Adipocyte (in vitro differentiated cells): ENCODE measurements at places on chromosomes 3 and 15.

DNA sequence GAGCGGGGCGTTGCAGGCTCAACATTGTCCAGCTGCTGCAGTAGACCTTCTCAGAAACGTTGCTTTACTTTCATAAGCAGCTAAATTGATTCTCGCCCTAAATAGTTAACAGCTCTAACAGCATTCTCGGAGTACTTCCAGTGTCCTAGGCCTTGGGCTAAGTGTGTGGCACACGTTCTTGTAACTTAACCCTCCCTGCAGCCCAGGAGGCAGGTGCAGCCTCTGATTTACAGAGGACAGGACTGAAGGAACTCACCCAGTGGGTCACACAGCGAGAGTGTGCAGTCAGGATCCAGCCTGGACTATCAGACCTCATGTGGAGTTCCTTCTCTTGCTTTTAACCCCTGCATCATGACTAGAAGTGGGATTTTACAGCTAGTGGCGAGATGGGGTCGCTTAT, 312.8 kb upstream of the C2CD4B start:
- no peak for DNase-seq

GRCh38 chr3:190644035-190644434, 130.2 kb downstream of the IL1RAP start:
- DNase-seq = no peak

DNA sequence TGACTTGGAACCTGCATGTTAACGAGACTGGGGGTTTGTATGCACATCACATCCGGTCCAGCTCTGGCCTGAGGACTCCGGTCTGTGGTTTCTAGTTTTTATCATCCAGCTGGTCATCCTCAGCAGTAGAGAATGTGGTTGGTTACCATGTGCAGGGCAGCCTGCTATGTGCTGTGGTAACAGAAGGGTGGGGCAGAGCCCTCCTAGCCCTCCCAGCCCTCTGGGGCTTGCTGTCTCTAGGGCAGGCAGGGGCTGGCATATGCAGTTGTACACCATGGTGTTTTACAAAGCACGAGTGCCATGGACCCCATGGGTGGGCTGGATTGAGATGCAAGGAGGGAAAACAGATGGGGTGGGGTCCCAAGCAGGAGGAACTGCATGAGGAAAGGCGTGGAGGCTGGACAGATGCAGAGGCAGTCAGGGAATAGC, 70.2 kb downstream of the APBA2 start:
- DNase-seq = peak; percentile 20

- DNase-seq = peak; percentile 96
These were observed 29.4 kb downstream of the LYSMD4 start for GRCh38 chr15:99703603-99704443.

DNA sequence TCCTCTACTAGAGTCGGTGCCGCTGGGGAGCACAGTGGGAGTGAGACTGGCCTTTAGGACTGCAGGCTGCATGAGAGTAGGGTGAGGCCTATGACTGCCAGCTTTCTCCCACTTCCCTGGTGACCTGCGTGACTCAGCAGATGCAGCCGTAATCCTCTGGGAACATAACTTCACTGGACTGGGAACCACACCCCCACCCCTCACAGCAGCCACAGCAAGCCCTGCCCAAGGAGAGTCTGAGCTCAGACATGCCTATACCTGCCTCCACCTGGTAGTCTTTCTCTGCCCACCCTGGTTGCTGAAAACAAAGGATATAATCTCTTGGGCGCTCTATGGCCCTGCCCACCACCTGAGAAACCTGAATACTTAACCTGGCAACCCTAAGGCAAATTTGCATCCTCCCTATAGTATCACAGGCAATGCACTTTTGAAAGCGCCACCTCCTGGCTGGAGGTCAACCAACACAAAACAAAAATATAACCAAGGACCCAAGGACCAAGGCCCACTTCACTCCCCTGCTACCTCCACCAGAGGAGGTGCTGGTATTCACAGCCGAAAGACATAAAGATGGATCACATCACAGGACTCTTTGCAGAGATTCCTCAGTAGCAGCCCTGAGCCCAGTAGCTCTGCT, 308.9 kb downstream of the CTNNB1 start:
- DNase-seq = no peak

GRCh38 chr3:128226795-128227395, 73.6 kb downstream of the EEFSEC start:
- peak; percentile 59 for DNase-seq

DNA sequence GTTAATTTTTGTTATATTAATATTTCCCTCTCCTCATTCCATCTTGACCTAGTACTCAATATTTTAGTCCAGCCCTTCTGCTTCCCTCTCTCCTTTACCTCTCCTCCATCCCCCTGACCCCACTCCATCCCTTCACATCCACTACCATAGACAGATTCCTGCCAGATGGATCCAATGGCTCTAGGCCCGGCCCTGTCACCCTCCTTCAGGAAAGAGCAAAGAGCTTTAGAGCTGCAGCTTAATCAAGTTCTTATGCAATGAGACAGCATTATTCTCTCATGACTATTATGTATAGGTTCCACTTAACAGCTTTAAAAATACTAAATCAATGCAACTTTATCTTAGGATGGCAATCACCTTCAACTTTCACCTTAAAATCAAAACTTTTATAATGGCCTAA, 200.7 kb upstream of the TTC14 start:
- DNase-seq = no peak

GRCh38 chr3:180181387-180181786, 144.7 kb upstream of the PEX5L start:
- no peak for DNase-seq

GRCh38 chr15:92624401-92624991, 31.1 kb downstream of the FAM174B start:
- peak; percentile 40 for DNase-seq

- no peak for DNase-seq
These were observed 182.8 kb upstream of the TOPAZ1 start for GRCh38 chr3:44058868-44059203.

DNA sequence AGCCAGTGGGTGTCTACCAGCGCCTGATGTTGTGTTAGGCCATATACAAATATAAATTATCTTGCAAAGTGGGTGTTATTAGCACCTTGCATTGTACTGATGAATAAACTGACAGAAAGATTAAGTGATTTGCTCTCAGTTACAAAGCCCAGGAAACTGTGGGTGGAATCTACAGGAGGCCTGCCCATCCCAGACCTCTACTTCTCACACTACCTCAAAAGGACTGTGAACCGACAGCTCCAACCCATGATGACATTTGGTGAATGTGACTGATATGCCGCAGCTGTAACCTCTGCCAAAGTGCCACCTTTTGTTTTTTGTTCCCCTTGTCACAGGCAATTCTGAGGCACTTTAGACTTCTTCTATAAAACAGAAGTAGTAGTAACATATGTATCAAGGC, 43.7 kb upstream of the KCNMB2 start:
- no peak for DNase-seq

DNA sequence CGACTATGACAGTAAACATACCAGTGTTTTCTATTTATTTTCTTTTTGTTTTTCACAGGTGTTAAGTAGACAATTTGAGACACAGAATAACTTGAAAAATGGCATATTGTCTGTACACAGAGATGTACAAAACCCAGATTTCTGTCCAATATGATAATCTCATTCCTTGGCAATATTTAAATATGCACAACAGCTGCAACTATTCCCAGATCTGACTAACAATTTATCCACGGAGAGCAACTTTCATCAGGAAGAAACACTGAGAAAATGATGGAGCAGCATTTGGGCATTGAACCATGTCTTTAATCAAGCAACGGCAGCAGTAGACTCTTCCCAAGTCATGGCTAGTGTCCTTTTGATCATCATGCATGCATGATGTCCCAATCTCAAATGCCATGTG, 452.6 kb downstream of the ZPLD1 start:
- no peak for DNase-seq

DNA sequence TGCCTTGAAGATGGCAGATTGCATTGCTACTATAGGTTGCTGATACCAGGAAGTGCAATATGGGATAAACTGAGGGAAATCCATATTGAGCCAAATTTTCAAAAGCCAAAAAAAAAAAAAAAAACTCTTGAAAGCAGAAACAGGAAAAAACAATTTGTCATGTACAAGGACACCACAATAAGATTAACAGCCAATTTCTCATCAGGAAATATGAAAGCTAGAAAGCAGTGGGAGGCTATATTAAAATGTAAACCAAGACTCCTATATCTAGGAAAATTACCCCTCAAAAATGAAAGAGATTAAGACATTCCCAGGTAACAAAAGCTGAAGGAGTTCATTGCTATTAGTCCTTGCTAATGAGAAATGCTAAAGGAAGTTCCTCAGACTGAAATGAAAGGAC, 462.8 kb upstream of the DPH6 start:
- DNase-seq = no peak

- DNase-seq = peak; percentile 60
These were observed 132.7 kb upstream of the RAP2B start for GRCh38 chr3:153029350-153029749.

DNA sequence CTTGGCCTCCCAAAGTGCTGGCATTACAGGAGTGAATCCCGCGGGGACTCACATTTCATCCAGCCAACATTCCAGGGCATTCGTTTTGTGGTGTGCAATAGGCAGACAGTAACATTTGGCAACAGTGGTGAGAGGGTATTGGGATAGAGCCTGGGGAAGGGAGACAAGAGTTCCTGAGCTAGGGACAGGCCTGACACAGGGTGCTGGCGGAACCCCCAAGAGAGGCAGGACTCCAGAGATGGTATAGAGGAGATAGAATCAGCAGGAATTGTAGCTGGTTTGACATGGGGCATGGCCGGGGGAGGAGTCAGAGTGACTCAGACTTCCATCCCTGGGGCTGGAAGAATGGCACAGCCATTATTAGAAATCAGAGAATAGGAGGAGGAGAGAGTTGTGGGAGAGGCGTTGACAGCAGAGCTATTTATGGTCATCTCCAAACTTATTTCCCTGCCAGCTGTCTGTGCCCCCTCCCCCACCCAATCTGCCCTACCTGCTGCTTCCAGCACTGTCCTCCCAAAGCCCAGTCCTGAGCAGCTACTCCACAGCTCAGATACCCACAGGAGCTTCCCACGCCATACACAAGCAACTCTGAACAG, 4.4 kb upstream of the IDH2 start:
- DNase-seq = peak; percentile 62

DNA sequence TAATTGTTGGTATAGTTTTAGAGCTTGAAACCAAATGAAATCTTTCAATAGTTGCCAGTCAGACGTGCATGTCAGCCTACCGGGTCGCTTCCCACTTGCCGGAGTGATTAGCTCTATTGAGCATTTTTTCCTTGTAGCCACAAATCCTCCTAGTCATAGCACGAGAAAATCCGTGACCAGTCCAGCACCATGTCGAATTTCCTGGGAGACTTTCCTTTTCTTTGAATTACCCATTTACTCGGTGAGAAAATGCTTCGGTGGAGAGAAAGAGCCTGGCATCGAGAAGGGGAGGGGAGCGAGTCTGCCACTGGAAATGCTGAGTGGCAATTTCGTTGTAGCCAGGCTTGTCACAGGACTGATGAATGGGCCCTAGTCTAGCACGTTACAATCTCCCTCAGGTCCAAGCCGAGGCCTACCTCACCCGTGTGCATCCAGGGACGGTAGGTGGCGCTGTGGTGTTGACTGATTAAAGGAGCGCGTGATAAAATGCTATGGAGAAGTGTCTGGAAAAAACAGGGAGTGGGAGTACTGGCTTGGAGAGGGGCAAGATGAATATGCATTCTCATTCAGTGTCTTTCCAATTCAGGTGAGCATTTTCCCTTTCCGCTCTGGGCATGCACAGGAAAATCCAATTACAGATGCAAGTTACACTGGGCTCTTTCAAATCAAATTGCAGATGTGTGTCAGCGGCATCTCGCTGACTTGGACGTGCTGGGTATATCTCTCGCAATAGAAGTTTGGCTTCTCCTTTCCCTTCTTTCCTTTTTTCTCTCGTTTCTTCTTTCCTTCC, 238.8 kb downstream of the EDEM1 start:
- peak; percentile 6 for DNase-seq

DNA sequence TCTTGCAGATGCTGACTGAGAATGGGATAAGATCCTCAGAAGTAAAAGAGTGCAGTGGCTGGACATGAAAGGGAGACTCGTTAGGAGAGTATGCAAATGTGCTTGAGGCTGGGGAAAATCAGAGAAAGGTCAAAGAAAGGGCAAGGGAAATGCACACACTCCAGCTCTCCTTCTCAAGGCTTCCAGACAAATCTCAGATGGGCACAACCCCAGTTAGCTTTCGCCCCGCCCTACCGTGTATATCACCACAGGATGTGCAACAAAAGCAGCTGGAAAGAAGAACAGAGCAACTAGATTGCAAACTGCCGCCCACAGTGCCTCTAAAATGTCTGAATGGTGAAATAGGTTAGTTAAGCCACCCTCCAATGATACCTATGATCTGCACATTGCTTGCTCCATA, 63.9 kb downstream of the CERS3 start:
- DNase-seq = no peak

GRCh38 chr15:47870300-47870955, 153.1 kb downstream of the SEMA6D start:
- DNase-seq = no peak

DNA sequence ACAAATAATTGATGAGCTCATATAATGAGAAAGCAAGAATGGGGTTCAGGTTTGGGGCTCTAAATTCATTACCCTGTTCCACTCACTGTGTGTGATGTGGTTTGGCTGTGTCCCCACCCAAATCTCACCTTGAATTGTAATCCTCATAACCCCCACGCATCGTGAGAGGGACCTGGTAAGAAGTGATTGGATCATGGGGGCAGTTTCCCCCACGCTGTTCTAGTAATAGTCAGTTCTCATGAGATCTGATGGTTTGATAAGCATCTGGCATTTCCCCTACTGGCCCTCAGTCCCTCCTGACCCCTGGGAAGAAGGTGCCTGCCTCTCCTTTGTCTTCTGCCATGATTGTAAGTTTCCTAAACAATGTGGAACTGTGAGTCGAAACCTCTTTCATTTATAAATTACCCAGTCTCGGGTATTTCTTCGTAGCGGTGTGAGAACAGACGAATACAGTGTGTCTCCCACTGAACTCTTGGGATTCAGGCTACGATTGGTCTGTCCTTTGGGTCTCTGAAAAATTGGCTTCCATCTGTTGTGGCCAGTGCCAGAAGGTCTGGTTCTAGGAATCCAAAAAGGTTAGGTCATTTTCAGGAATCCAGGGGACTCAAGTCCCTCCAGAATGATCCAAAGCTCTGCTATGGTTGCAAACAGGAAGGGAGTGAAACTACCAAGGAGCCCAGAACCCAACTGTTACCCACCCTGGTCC, 87.7 kb downstream of the XXYLT1 start:
- DNase-seq = no peak

- DNase-seq = no peak
These were observed 224.8 kb upstream of the ATP10A start for GRCh38 chr15:26087881-26088280.

GRCh38 chr15:48978638-48979037, 14.9 kb upstream of the SHC4 start:
- no peak for DNase-seq

GRCh38 chr15:89244574-89244903, 760 bp downstream of the FANCI start:
- no peak for DNase-seq

- DNase-seq = peak; percentile 91
These were observed at the start of gene SH3GL3 for GRCh38 chr15:83446904-83447709. Gene SH3GL3, plus strand, starts transcription at chr15:83447341. Its CDS starts 193 bp downstream, at chr15:83447534.

- DNase-seq = no peak
These were observed 70.8 kb upstream of the PSMD6 start for GRCh38 chr3:64093825-64094712.

- DNase-seq = no peak
These were observed 96.6 kb downstream of the SEMA6D start for GRCh38 chr15:47813748-47814384.

GRCh38 chr3:192445770-192446644, 281.3 kb downstream of the FGF12 start:
- DNase-seq = peak; percentile 54

- peak; percentile 86 for DNase-seq
These were observed 64.2 kb upstream of the ARL8B start for GRCh38 chr3:5057857-5058324.

- no peak for DNase-seq
These were observed 189.6 kb downstream of the ARRDC4 start for GRCh38 chr15:98150084-98150483.

GRCh38 chr3:183503746-183504145, 51.8 kb downstream of the KLHL6 start:
- no peak for DNase-seq
